Activated T-helper 1 cell treated with anti-CD3 and anti-CD28 coated beads, Interleukin-2, amount 50 U/mL, for 16 hours (primary cell): ENCODE measurements at places on chromosomes 6 and 20.

DNA sequence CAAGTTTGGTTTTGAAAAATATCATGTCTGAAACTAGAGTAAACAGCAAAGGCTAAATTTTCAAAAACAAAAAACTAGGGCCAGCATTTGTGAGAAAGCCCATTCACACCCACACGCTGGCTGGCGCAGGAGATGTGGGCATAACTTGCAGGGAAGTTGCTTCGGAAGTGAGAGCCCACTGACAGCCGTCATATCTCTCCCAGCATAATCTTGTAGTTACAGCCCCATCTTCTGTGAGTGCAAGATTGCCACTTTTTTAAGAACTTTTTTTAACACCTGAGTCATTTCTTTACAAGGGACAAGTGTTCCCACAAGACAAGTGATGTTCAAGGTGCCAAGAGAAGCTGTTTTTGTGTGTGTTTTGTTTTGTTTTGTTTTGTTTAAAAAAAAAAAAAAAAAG is 212.5 kb upstream of the CNR1 start:
- no peak for DNase-seq

DNA sequence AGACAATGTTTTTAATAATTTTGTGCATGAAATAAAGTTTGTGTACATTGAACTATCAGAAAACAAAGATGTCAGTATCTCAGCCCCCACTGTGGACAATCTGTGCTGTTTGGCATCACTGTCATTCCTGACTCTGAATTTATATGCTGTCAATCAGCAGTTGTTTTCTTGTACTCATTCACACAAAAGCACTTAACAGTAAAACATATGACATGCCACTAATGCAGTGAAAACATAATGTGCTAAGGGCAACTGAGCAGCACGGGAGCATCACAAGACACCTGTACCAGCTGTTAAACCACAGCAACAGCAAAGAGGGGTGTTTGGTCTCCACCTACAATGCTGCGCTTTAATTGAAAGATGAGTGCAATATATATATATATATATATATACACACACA is 647.8 kb upstream of the SLC35B3 start:
- DNase-seq = no peak

DNA sequence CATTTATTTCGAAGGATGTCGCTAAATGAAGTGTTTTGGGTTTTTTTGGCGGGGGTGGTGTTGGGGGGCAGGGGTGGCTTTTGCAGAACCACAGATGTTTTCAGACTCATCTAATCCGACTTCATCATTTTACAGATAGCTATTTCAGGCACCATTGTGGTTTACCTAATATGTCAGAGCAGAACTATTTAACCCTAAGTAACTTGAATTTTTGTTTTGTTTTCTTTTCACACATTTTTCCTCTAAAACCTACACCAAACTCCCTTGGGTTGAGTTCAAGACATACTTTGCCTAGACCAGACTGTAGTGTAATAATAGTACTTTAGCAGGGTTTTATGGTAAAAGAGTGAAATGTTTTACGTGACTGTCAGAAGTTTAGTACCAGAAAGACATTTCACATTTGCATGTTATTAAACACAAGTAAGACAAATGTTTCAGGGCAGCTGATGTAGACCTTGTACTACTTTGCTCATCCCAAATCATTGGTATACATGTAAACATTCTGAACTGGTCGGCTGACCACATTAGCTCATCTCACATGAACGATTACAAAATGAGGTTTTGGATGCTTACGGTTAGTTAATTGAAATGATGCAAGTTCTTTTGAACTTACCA is 37.7 kb downstream of the MAP3K4 start:
- DNase-seq = no peak

GRCh38 chr6:83476971-83477370 is 35.4 kb upstream of the PRSS35 start:
- DNase-seq = no peak

- no peak for DNase-seq
Observed at GRCh38 chr6:16758163-16758975, 2.9 kb downstream of the ATXN1 start.

- DNase-seq = no peak
Observed at GRCh38 chr20:59786801-59787537, 146.5 kb downstream of the SYCP2 start.

DNA sequence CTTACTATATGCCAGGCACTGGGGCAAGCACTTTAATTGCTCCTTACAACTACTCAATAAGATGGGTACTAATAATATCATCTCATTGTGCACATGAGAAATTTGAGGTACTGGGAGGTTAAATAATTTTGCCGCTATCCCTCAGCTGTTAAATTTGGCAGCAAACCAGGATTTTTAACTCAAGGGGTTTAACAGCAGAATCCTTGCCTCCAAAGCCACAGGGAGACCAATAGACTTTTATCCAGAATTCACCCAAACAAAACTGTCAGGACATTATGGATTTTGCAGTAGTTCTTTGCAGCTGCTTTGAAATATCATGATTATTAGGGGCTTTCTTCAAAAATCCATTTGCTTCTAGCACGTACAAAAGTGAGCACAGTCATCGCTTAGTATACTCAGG is 136.2 kb downstream of the RPS12 start:
- DNase-seq = no peak

- DNase-seq = no peak
Observed at GRCh38 chr20:1456300-1456699, 10.3 kb downstream of the NSFL1C start.

GRCh38 chr6:169909113-169909512 is 157.7 kb downstream of the ERMARD start:
- no peak for DNase-seq

- DNase-seq = no peak
Observed at GRCh38 chr6:169862892-169863525, 111.6 kb downstream of the ERMARD start.

DNA sequence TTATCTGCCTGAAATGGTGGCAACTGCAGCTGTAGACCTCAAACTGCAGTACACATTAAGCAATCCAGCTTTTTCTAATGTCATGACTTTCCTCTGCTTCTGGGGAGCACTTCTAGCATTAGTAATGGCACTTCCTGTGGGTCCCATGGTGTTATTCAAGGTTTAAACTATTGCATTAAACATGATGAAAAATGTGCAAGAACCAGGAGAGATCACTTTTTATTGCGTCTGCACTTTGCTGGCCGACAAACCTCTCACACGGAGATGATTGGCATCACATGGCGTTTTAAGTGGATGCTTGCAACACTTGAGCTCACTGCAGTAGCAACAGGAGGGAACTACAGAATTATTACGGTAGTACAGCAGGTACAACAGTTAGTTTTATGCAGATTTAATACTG is 148.4 kb downstream of the HIVEP2 start:
- DNase-seq = no peak

DNA sequence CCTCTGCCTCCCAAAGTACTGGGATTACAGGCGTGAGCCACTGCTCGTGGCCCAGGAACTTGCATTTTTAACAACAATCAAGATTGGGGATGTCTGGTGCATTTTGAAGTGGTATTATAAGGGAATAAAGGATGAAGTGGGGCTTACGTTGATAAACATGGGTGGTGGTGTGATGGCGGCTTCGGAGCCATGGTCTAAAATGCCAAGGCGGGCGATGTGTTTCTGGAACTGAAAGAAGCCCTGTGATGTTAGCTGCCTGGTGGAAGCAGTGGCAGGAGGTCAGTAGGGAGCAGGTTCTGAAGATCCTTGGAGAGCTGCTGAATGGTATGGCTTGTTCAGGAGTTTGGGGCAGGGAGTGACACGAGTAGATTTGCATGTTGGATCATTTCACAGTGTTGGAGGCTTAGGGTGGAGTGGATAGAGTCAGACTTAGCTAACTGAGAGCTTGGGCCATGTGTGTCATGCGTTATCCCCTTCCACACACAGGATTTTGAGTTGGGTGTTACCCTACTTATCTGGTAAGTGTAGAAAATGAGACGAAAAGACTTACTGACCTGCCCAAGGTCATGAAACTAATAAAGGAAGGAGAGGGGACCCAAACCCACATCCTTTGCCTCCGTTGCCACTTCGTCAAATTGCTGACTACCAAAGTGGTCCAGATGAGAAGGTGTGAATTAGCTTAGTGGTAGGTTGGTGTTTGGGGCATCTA is 1.5 kb downstream of the NELFCD start:
- no peak for DNase-seq

DNA sequence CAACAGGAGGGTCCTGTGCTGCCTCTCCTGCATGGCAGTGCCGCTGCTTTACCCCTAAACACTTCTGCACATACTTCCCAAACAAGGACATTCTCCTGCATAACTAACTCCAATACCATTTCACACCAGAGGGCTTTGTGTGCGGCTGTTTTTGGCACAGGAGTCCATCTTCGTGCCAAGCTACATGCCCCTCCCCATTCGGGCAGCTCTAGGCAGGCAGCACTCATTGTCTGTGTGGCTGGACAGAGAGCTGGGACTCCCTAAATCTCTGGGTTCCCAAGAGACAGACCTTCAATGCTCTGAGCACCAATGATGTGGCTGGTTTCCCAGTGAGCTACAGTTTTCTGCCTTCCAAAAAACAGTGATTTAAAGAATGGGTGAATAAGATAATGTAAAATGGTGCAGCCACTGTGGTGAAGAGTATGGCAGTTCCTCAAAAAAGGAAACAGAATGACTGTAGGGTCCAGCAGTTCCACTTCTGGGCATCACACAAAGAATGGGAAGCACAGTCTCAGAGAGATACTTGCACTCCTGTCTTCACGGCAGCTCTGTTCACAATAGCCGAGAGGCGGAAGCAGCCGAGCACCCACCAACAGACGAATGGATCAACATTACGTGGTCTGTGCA is 80.3 kb upstream of the DUSP22 start:
- no peak for DNase-seq

GRCh38 chr6:108211671-108212070 is 45.8 kb downstream of the NR2E1 start:
- no peak for DNase-seq

DNA sequence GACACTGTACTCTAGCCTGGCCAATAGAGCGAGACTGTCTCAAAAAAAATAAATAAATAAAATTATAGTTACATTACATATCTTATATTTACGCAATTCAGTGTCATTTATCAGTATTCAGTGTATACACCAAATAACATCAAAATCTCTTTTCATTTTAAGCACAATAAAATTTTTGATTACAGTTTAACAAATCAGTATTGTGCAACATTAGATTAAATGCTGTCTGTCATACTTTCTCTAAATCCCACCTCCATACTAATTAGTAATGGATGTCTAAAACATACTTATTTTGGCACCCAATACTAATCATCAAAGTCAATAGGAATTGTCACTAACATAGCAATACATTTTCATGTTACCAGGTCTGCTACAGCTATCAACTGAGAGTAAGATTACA is 27.4 kb downstream of the IBTK start:
- DNase-seq = no peak

GRCh38 chr6:113182370-113183141 is 674.6 kb upstream of the MARCKS start:
- no peak for DNase-seq

GRCh38 chr20:25346349-25346748 is 44.3 kb downstream of the ABHD12 start:
- no peak for DNase-seq

DNA sequence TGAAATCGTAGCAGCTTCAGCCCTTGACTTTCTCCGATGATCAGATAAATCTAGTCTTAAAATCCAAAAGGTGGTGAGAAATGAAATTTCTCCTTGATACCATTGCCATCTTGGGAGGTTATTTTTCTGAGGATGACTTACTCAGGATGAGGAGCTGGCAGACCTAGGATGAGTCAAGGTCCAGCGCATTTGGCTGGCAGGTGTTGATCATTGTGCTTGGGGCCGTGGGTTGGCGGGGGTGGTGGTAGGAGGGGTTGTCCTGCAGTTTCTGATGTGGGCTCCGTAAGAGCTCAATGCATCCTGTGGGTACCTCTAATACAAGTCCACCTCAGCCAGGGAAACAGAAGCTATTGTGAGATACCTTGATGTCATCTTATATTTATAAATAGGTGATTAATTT is 148.3 kb upstream of the SCGN start:
- no peak for DNase-seq

DNA sequence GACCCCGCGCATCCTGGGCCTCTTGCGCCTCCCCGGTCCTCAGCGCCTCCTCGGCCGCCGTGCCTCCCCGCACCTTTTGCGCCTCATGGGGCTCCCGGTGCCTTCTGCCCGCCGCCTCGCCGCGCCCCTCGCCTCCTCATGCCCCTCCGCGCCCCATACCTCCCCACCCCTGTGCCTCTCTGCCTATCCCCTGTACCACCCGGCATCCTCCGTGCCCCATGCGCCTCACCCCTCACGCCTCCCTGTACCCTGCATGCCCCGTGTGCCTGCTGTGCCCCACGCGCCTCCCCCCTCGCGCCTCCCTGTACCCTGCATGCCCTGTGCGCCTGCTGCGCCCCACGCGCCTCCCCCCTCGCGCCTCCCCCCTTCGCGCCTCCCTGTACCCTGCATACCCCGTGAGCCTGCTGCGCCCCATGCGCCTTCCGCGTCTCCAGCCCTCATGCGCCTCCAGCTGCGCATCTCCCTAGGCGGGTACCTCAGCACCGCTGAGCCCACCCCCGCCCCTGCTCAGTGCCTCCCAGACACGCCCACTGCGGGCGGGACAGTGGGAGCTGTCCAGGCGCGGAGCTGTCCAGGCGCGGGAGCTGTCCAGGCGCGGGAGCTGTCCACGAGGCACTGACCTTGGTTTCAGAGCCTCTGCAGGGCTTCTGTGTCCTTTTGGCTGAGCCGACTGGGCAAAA is 37.1 kb downstream of the IGF2R start:
- no peak for DNase-seq

DNA sequence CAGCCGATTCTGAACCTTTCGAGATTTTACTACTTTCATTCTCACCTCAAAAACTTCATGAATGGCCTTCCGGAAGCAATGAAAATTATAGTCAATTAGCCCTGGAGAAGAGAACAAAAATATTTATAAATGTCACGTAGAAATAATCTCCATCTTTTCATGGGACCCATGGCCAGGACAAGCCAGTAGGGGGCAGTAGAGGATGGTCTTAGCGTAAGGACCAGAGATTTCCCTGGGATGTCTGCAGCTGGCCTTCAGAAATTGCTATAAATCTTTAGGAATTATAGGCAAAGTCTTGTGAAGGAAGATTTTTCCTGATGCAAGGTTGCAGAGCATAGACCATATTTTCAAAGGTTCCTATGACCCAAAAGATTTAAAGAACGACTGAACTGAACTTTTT is 15.6 kb upstream of the UBE2J1 start:
- no peak for DNase-seq

GRCh38 chr6:99867026-99867425 is 127.0 kb downstream of the MCHR2 start:
- DNase-seq = no peak

GRCh38 chr6:43454290-43454695 is 1.1 kb downstream of the DLK2 start:
- peak; percentile 38 for DNase-seq

GRCh38 chr20:15703171-15703911 is 869.9 kb downstream of the KIF16B start:
- no peak for DNase-seq

GRCh38 chr6:39952167-39952566 is 17.9 kb upstream of the MOCS1 start:
- DNase-seq = no peak
